ENCODE measurements at places on chromosomes 3 and 15.
A peak's percentile ranks its signal among the peaks of the same experiment; 100 is the strongest.

DNA sequence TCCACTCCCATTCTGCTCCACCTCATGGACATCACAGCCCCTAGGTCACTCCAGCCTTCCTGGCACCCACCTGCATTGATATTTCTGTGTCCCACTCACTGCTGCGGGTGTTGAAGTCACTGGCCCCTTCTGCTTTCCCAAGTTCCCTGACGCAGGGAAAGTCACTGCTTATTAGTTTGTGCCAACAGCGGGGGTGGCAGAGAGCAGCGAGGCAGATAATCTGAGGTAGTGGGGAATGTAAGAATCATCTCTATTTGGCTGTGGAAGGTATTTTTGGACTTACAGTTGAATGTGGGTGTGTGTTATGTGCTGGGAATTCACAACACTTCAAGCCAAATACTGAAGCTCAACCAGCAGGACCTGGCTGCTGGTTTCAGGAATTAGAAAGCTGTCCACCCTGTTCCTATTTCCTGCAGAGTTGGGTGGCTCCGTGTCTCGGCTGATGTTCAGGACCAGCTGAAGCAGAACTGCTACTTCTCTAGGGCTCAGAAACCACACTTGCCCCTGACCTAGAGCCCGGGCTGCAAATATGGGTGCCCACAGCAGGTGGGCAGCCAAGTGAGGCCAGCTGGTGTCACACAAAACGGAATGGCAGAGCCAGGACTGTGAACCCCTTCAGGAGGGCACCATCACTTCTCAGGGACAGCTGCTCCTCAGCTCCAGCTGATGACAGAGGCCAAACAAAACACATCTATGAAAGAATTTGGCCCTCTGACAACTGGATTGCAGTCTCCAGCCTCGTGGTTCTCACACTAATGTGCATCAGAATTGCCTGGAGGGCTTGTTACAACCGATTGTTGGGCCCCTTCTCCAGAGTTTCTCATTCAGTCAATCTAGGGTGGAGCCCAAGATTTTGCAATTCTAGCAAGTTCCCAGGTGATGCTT lies 57.7 kb downstream of the SEMA5B start:
- DNase-seq = no peak

DNA sequence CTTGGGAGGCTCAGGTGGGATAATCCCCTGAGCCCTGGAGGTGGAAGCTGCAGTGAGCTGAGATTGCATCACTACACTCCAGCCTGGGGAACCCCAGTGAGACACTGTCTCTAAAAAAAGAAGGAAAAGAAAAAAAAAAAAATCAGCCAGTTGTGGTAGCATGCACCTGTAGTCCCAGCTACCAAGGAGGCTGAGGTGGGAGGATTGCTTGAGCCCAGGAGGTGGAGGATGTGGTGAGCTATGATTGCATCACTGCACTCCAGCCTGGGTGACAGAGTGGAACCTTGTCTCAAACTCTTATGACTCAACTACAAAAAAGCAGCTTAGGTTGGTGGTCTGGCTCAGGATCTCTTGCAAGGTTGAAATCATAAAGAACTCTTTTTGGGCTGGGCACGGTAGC lies 19.3 kb upstream of the GPX1 start:
- no peak for DNase-seq

GRCh38 chr3:8301977-8302735 lies 199.5 kb upstream of the LMCD1 start:
- DNase-seq = peak; percentile 6

DNA sequence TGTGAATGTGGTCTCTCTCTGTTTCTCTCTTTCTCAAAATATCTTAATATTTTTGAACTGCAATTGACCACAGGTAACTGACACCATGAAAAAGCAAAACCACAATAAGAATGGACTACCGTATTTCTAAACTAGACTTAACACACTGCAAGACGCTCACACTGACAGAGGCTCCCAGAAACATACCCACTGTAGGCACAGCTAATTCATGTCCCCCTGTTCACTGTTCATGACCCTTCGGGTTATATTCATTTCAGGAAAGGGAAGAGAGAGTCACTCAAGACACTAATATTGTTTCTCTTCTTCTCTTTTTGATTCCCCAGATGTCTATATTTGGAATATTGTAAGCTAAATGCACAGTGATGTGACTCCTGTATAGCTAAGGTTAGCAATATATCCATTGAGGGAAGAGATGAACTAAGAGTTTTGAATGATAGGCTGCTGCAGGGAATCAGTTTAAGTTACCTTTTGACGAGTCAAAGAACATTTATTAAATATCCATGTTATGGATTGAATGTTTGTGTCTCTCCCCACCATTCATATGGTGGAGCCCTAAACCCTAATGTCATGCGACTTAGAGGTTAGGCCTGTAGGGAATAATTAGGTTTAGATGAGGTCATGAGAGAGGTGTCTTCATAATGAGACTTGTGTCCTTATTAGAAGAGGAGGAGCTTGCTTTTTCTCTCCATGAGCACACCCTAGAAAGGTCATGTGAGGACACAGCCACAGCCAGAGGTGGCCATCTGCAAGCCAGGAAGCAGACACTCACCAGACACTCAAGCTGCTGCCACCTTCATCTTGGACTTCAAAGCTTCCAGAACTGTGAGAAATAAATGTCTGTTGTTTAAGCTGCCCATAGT lies 216.6 kb upstream of the GRM7 start:
- DNase-seq = no peak

- no peak for DNase-seq
Observed at GRCh38 chr3:180048103-180048502, 11.4 kb upstream of the PEX5L start.

- DNase-seq = peak; percentile 28
Observed at GRCh38 chr3:143951351-143951971, 20.2 kb upstream of the DIPK2A start.

DNA sequence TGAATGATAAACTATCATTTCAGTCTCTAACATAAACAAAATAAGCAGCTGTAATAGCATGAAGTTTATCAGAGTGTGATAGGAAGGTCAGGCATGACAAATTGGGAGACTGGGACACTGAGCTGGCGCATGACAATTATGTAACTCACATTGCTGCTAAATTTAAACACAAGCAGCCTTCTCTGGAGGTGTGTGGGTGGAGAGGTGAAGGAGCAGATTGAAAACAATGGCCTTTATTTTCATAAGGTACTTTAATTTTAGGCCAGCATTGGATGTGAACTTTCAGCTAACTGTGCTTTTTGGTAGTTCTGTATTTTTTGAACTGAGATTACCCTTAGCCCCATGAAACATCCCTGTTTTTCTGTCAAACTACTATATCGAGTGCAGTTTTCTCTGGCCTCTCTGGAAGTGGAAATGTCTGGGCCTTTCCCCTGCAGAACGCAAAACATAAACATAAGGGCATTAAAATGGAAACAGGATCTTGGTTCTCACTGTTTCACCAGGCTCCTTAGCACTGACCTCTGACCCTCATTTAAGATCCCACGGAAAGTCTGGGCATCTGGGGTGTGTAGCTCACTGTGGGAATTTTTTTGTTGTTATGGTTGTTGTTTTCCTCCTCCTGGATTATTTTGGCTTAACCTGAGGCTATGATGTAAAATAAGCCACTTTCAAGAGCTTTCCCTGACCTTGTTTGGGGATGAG lies 160.1 kb upstream of the DPH6 start:
- DNase-seq = no peak

DNA sequence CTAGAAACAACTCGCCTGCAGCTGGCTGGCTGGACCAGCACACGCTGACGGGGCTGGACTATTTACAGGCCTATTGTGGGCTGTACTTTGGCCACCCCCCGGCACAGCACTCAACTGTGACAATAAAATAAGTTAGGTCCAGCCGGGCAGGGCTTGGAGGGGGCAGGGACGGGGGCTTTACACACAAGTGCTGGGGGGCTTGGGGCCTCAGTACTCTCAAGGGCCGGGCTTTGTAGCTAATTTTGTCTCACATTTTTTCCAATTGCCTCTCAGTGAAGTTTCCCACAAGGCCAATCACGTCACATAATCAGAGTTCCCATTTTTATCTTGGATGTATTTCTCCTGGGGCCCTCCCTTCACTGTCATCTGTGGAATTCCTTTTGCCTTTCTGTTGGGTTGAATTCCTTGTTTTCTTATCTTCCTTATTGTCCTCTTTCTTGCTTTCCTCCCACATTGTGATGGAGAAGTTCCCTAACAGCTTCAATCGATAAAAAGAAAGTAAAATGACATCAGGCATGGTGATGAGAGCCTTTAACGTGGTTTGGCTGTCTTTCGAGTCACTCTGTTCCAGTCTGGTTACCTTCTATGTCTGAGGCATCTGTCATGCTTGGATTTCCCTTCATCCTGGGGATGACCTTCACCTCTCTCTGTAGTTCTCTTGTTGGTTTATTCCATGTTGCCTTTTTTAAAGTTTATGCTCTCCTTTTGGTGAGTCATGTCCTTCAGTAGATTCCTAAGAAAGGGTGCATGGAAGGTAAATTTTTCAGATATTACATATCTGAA lies 44.1 kb upstream of the CMTM7 start:
- no peak for DNase-seq

DNA sequence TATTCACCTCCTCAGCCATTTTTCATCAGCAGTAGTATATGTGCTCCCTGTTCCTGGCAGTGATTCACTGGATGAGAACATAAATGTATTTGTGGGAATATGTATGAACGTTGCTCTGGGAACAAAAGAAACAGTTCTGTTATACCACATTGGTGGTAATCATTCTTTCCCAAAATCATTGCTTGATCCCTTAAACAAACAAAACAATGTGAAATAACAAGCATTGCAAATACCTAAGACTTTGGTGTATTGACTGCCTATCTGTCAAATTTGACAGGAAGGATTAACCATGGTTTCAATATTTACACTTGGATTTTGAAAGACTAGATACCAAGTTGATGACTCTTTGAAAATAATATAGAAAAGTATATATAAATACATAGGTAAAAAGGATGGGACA lies 284.1 kb downstream of the FHIT start:
- DNase-seq = no peak

GRCh38 chr3:10361375-10361774 lies 40.5 kb upstream of the SEC13 start:
- DNase-seq = no peak

DNA sequence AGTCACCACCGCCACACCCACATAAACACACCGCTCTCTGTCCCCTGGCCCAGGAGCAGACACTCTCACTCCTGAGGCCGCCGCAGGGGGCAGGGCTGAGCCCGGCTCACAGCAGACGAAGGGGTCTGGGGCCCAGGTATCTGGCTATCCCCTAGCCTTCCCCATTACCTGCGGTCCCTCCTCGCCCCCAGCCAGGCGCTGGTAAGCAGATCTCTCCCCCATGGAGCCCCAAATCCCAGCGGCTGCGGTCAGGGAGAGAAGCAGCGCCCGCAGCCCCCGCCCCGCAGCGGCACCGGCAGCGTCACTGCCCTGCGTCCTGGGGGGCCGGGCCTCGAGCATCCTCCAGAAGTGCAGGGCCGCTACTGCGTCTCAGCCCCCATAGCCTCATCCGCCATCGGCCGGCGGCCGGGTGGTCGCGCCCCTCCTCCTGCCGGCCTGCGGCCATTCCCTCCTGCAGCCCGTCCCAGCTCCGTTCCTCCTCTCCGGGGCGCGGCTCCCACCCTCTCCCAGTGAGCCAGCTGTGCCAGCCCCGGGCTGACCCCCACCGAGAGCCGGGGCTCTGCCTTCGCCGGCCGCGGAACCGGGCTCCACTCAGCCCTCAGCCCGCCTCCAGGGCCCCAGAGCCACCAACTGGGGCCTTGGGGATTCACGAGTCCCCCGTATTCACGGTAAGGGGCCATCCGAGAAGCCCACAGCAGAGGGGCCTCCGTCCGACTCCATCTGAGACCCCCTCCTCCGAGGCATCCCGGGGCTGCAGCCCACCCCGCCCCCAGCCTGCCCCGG lies 13.1 kb downstream of the TNK2 start:
- DNase-seq = peak; percentile 51

DNA sequence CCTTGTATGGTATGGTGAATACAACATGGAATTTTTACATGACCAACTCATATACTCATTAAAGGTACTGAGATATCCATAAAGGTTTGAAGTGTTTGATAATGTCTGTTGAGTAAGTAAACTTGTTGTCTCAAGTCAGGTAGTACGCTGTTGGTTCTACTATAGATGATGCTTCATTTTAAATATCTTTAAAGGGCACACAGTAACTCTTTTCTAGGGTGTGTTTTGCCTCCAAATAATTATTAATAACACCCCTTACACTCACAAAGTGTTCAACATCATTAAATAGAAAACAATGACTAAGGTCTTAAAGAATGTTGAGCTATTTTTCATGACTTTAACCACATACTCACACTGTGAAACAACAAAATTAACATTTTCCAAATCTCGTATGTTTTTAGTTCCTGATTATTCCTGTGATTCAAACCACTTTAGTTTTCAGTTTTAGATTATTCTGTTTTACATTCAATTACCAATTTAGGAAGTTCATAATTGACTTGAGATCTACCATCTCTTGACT lies 220.0 kb upstream of the NANOGP8 start:
- no peak for DNase-seq

GRCh38 chr15:71730277-71731144 lies 79.8 kb upstream of the NR2E3 start:
- DNase-seq = peak; percentile 66

DNA sequence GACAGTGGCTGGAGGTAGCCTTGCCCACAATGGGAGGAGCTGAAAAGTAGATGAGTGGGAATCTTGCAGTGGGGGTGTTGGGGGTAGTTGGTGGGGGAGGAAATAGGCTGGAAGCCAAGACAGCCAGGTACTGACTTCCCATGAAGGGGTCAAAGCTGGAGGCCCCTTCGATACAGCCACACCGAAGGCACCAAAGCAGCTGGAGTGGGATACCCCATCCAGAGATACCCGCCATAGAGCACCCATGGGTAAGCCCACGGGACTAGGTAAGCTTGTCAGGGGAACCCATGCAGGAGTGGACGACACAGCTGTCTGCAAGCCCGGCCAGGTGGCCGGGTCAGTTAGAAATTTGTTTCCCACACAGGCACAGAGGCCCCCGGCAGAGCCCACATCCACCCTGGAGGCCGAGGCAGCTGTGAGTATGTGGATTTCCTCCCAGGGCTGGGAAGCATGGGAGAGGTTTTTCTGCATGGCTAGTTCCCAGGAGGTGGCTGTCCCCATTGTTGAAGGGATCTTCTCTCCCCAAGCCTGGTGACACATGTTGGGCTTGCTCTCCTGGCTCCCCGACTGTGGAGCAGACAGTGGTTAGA lies 28.6 kb downstream of the PRR23E start:
- no peak for DNase-seq

DNA sequence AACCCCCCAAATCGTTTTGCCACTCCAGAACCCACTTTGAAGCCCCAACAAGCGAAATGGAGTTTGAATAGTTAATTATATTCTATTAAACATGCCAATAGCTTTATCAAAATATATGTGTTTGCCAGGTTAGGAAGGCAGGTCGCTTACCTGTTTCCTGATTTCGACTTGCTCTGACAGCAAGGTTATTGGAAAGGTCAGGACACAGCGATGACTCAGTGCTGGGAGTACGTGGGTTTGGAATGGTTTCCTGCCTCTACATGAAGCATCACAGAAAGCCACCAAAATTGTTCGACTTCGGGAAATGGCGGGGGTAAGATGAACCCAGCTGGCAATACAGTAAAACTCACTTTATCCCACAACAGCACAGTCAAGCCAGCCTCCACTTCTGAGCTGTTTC lies 135.6 kb upstream of the ABI3BP start:
- DNase-seq = no peak

- no peak for DNase-seq
Observed at GRCh38 chr3:111725706-111726105, 130.6 kb upstream of the ZBED2 start.
